ENCODE measurements at places on chromosomes 7 and 10.

DNA sequence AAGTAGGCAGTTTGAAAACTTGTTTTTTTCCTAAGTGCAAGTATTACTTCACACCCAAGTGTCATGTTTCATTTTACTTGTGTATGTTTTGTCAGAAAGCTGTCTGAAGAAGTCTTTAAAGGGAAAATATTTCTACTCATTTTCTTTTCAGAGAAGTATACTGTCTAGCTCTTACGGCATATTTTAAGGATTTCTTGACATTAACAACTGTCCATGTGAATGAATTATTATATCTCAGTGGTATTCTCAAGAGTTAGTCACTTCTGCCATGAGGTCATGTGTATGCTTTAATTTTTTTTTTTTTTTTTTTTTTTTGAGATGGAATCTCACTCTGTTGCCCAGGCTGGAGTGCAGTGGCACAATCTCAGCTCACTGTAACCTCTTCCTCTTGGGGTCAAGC lies 229.5 kb downstream of the BICC1 start:
- no peak for DNase-seq

- DNase-seq = no peak
Measured at GRCh38 chr10:20598590-20598989, 298.5 kb downstream of the NEBL start.

DNA sequence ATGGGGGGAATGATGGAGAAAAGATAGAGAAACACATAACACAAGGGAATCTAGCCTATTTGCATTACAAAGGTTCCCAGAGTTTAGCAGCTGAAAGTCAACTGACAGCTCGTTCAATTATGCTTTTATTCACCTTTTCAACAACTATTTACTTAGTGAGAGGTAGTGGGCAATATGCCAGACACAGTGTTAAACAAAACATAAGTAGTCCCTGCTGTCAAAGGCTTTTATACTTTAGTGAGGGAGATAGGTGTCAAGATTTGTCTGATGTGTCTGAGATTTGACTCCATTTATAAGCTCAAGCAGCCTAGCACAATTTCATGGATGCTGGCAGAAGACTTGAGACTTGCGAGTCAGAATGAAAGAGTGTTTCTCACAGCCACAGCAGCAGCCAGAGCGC lies 549.0 kb upstream of the VSTM2A start:
- DNase-seq = no peak

GRCh38 chr10:113997428-113997827 lies 46.2 kb upstream of the ADRB1 start:
- DNase-seq = no peak

GRCh38 chr10:117497736-117498135 lies 44.8 kb upstream of the EMX2 start:
- DNase-seq = no peak

- DNase-seq = no peak
Measured at GRCh38 chr10:67971311-67971710, 86.9 kb downstream of the SIRT1 start.

GRCh38 chr7:158244873-158245723 lies 342.5 kb downstream of the PTPRN2 start:
- no peak for DNase-seq

DNA sequence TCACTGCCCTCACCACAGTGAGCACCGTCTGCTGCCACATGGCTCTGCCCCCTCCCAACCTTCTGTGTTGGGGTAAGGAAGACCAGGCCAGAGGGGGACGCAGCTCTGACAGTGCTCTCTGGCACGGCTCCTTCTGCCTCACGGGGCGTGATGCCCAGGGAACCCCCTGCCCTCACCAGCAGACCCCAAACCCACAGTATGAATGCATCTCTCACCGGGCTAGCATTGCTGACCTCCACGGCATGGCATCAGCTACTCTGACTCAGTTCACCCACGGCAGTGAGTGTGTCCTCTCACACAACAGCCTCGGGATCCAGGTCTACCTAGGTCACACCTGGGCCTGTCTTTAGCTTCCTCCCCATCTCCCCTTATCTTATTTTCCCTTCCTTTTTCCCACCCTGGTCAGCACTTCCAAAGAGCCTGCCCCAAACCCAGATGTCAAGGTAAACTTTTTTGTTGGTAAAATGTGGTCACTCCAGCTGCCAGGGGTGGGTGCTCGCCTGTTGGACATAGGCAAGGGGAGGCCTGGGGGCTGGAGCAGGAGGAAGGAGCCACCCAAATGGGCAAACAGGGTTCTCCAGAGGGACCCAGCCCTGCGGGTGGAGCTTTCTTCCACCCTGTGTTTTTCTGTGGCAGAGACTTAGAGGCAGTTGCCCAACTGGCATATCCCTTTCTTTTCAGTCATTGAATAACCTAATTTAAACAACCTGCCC lies 4.4 kb downstream of the CALML3 start:
- DNase-seq = no peak

- no peak for DNase-seq
Measured at GRCh38 chr10:98456043-98456570, 9.4 kb upstream of the HPS1 start.

GRCh38 chr7:36044101-36044892 lies 108.8 kb upstream of the EEPD1 start:
- DNase-seq = peak; percentile 72

- DNase-seq = no peak
Measured at GRCh38 chr10:8006274-8006999, 48.1 kb upstream of the GATA3 start.

DNA sequence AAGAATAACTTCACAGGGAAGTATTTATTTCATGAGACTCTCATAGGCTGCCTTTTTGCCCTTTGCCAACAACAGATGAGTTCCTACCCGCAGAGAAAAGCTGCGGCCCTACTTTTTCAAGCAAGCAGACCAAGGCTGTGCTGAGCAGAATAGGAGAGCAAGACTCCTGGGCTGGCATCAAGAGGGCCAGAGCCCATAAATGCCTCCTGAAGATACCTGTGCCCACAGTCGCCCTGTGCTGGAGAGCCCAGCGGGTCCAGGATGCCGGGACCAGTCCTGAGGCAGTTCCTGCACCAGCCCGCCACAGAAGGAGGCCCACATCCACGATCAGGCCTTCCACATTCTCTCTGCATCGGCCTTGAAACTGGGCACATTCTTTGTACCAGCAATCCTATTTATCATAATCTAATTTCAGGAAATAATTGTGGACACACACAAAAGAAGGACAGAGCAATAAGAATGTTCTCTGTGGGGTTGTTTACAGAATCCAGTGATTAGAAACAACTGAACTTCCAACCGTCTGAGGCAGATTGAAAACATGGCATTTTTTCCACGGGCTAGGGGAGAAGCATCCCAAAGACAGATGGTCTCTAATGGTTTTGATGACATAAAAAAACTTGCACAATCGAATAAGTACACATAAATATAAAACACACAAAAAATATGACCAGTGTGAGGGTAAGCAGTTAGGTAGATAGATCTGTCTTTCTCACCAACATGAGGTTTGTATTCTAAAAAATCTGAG lies 95.6 kb downstream of the CPXM2 start:
- DNase-seq = no peak

DNA sequence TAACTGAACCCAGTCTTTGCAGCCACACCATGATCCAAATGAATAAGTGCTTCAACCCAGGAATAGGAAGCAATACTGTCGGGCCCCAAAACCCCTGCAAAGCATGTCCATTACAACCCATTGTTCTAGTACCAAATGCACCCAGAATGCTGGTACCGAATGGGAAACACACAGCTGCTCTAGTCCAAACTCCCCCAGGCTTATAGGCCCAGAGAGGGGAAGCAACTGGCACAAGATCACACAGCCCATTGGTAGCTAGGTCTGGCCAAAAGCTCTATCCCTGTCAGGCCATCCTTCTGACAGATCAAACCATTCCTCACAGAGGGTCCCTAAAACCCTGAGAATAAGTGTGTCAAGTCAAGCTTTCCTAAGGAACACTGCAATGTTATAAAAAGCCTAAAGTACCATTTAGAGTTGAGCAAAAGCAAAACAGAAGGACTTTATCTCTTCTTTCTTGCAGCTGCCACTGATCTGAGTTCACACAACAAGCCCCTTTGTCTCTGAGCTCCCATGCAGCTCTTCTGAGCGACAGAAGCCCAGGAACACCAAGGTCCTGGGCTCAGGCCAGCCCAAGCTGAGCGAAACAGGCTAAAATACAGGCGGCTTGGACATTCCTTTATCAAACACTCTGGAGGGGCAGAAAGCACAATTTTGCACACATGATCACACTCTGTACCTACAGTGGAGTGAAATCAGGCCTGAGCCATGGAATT lies 116.7 kb downstream of the SGMS1 start:
- no peak for DNase-seq
